ENCODE measurements at places on chromosomes 5 and 9.
A peak's percentile ranks its signal among the peaks of the same experiment; 100 is the strongest.

DNA sequence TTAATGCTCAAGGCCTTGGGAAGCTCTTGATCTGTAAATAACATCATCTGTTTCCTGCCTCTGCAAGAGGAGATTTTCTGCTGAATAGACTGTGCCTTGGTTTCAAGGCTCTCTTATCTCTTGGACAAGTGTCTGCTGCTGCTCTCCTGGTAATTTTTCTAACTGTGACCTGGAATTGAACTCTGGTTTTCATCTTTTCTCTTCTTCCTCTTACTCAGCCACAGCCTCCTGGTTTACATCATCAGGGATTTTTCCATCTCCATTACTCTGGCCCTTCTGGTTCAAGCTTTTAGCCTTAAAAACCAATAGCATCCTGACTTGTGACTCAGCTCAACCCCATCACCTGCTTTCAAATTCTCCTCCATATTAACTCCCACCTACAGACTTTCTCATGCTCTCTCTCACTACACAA, 49.6 kb upstream of the ITGA1 start:
- DNase-seq = no peak

DNA sequence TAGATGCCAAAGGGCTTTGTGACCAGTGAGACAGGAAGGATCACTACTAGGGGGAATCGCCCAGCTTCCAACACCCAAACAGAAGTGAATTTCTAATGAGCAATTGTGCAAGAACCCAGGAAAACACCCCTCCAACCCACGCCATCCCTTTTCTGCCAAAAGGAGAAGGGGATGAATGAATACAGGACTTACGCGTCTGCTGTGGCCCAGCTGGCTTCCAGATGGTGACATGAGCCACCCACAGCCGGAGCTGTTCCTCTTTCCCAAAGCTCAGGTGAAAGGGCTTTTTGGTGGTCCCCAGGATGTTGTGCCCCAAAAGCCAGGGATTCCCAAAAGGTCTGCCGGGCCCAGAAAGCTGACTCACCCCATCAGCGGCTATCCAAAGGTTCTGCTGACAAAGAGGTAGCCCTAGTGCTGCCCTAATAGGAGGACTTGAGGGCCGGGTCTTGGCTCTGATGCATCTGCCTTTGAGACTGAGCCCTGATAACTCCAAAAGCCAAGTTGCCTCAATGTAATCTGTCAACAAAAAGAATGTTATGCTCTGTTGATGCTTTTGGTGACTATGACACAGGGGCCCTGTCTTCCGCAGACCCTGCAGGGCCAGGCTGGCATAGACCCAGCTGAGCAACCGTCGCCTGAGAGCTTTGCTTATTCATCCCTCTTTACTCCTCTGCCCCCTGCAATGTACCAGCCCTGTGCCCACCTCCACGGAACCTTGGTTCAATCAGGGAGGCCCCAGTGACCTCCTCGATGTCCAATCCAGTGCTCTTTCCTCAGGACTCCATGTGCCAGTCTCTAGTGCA, 14.5 kb downstream of the GSN start:
- no peak for DNase-seq

DNA sequence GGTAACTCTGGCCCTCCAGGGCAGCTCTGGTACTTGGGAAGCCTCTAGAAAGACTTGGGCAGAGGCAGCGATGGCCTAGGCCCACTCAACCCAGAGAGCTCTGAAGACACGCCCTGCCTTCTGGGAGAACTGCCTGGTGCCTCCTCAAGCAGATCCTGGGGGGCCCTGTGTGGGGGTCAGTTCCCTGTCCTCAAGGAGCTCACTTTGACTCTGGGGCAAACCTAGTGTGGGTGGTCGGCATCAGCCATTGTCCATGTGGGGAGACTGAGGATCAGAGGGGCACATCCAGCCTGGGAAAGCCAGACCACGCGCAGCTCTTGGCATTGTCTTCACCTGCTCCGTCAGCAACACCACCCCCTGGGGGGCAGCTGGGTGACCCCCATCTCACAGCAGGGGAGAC, 28.0 kb downstream of the ABO start:
- DNase-seq = no peak

DNA sequence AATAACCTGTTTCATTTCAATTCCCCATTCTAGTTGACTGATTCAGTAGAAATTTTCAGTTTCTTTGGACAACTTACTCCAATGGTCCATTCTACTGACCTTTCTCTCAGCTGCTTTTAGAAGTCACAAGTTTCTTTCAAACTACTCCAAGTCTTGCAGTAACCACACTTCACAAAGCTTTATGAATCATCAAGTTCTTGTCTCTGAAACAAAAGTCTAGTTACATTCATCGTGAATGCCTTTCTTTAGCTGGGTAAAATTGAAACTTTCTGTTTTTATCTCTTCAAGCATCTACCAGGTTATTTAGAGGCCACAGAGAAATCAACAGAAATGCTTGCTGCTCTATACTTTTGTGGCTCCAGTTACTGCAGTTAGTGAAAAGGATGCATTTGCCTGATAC, 405.4 kb downstream of the TMEM232 start:
- DNase-seq = no peak

- DNase-seq = no peak
Observed at GRCh38 chr9:33884856-33885701, 68.1 kb downstream of the UBE2R2 start.

GRCh38 chr9:37920471-37921167, 16.7 kb upstream of the SLC25A51 start:
- peak; percentile 16 for DNase-seq

GRCh38 chr9:129712634-129713401, 40.0 kb downstream of the PTGES start:
- DNase-seq = no peak

GRCh38 chr9:20594608-20595007, 27.7 kb downstream of the MLLT3 start:
- no peak for DNase-seq

DNA sequence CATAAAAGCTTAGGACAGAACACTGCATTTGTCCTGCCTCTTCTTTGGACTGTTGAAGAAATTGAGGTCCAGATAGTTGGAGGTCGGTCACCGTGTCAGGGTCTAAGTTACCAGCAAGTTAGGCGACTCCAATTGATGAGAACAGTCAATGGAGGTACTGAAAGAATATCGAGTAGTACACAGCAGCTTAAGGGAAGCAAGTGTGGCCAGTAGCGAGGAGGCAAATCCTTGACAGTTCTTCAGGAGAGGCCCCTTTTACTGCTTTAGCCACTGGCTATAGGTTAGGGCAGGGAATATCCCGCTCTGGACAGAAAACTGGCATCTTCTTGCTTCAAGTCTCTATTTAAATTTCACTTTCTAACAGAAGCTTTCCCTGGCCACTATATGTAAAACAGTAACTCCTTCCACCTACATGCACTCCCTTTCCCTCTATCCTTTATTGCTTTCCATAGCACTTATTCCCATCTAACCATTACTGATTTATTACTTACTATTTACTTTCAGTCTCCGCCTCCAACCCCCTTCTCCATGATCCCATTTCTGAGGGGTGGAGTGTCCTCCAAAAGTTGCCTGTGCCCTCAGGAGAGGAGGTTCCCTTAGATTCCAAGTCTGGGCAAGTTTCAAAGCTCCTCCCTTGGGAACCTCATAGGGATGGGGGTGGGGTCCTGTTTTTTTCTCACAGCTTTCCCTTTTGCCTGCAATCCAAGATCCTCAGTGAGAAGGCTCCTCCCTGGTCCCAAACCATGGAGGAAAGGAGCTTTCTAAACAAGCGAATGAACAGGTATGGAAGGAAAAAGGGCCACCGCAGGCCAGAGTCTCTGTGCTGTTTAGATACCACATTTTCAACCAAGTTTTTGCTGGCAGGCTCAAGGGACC, 4.1 kb upstream of the PRDM6 start:
- no peak for DNase-seq

- no peak for DNase-seq
Observed at GRCh38 chr5:78777901-78778300, 129.3 kb upstream of the LHFPL2 start.

DNA sequence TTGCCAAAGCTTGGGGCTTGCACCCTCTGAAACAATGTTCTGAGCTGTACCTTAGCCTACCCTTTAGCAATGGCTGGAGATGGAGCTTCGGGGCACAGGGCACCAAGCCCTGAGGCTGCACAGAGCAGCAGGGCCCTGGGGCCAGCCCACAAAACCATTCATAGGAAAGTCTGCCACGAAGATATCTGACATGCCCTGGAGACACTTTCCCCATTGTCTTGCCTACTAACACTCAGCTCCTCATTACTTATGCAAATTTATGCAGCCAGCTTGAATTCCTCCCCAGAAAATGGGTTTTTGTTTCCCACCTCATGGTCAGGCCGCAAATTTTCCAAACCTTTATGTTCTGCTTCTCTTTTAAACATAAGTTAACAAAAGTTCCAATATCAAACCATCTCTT, 105.7 kb downstream of the DTWD2 start:
- DNase-seq = no peak

DNA sequence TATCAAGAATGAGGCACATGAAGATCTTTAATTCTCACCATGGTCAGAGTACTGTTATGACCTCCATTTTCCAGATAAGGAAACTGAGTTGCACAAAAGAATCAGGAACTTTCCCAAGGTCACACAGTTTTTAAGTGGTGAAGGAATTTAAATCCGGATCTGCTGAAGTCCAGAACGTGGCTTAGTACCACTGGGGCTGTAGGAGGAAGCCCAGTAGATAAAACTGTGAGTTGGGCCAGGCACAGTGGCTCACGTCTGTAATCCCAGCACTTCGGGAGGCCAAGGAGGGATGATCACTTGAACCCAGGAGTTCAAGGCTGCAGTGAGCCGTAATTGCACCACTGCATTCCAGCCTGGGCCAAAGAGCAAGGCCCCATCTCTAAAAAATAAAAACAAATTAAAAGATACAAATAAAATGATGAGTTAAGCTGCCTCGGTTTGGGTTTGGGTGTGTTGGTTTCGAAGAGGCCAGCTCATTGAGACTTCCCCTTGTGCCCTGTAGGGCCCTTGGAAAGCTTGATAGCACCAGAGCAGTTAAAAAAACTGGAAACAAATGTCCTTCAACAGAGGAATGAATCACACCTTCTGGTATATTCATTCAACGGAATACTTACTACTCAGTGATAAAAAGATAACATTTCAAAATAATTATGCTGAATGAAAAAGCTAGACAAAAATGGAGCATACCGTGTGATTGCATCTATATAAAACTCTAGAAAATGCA, 20.1 kb downstream of the ATOX1 start:
- no peak for DNase-seq

DNA sequence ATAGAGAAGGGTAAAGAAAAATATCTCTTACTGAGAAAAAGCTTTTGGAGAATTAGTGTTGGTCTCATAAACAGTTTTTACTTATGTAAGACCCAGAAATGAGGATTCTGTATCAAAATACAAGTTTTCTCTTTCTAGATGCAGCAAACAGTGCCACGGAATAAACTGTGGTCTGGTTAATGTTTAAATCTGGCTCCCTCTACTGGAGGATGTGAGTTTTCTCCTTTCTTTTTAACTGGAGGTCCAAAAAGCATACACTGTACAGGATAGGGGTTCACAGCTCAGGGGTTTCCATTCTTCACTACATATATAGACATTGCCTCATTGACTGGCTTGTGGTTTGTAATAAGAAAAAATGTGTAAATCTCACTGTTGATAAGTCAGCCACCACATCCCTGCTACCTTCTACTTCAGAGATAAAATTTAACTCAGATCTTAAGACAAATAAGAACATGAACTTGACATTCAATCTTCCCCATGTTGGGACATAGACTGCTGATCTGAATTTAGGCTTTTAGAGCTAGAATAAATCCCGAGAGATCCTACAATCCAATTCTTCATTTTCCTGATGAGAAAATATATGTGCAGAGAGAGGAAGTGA, 98.9 kb downstream of the CFAP95 start:
- DNase-seq = peak; percentile 47

- peak; percentile 46 for DNase-seq
Observed at GRCh38 chr9:92965061-92965758, 17.9 kb downstream of the FGD3 start.

- DNase-seq = no peak
Observed at GRCh38 chr5:136242611-136243010, 49.6 kb upstream of the SMIM32 start.

DNA sequence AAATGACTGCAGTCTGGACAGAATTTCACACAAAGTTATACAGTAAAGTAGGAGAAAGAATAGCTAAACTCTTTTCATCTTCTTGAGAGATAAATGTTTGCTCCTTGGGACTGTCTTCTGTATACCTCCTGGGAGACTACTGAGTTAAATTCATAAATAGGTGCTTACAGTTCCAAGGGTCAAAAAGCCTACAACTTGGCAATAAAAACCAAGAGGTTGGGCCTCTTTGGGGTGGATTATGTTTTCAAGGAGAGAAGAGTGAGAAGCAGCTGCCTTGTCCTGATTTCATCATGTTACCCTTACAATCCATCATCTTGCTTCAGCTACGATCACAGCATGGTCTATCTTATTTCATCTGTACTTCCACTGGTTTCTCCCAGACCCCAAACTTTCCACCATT, 213.2 kb upstream of the RPS23 start:
- no peak for DNase-seq

- DNase-seq = peak; percentile 42
Observed at GRCh38 chr5:159444441-159445082, 114.3 kb upstream of the IL12B start.

- no peak for DNase-seq
Observed at GRCh38 chr5:158701007-158701391, 398.7 kb downstream of the EBF1 start.

DNA sequence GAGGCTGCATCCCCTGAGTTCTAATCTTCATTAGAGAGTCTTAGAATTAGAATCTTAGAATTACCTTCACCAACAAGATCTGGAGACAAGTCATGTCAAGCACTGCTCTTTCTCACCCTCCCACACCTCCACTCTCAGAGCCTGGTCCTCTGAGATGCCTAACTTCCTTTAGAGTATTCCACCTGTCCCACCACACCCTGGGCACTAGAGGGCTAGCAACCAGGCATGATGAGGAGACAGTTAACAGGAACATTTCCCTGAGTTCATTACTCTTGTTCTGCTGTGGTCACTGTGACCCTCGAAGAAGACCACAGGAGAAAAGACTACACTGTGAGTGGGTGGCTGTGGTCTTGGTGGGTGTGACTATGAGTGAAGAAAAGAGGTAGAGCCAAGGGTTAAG, 25.2 kb upstream of the MAP1B start:
- no peak for DNase-seq

DNA sequence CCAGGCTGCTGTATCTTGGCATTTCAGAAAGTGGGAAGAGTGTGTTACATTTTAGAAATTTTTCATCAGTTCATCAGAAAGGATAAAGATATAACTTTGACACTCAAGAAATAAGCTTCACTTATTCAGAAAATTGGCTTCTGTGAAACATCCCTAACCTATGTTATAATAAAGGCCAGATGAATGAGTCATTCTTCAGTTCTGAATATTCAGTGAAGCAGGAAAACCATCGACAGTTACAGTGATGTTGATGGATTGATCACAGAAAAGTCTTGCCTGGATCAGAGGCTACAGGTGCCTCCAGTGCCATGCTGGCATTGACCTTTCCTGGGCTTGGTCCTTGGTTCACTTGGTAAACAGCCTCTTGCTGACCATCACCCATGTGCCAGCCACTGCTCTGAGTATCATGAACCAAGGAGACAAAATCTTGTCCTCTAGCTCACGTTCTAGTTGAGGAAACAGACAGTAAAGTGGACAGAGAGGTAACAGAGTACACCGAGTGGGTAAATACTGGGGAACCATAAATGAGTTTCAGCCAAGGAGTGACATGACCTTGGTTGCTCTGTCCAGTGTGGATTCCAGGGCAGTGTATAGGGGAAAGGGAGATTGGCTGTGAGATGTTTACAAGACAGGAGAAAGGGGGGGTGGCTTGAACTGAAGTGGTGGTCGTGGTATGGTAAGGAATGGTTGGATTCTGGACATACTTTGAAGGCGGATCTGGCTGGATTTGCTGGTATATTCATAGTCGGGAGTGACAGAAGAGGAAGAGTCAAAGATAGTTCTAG, 98.6 kb downstream of the AMBP start:
- no peak for DNase-seq

Data from CD4-positive, alpha-beta T cell treated with Interleukin-2 at 100 ng/mL for 4 hours (primary cell).